ENCODE measurements at places on chromosomes 5 and 9.

GRCh38 chr5:126044111-126044668 is 379.0 kb upstream of the GRAMD2B start:
- no peak for DNase-seq

DNA sequence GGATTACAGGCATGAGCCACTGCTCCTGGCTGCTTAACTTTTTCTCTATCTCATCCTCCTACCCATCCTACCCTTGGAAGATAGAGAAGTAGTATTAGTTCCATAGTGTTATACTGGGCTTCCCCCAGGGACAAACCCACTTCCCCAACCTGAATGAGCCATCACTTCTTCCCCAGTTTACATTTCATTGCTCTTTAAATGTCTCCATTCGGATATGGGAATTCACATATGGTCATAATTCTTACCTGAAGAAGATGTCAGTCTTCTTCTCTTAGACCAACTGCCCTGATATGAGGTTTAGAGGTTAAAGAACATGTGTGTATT is 1.9 kb downstream of the CD274 start:
- DNase-seq = no peak

DNA sequence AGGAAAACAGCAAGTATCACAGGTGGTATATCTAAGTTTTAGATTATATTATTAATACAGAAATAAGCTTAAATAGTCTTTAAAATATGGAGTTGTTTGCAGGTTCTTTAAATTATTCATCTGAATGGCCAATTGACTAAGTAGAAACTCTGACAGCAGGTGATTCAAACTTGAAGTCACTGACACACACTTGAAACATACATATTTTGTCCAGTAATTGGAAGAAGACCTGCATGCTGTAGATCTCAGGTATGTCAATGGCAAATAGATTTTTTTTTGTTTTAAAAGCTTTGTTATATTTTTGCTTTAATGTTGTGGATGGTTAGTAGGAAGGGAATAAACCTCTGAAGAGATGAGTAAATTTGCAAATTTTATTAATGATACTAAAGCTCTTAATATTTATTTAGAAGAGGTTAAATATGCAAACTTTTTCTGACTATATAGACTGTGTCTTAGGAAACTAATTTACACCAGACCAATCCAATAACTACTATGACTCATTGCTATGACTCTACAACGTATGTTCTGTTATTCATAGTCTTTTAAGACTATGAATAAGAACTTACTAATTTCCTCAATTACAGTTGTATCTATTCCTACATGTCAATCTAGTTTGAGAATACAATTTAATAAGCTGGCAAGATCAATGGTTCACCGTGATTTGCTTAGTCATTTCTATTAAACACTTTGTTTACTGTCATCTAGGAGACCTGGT is 53.9 kb upstream of the RORB start:
- no peak for DNase-seq

- DNase-seq = no peak
These were observed 92.9 kb upstream of the IER5L start for GRCh38 chr9:129270903-129271431.

DNA sequence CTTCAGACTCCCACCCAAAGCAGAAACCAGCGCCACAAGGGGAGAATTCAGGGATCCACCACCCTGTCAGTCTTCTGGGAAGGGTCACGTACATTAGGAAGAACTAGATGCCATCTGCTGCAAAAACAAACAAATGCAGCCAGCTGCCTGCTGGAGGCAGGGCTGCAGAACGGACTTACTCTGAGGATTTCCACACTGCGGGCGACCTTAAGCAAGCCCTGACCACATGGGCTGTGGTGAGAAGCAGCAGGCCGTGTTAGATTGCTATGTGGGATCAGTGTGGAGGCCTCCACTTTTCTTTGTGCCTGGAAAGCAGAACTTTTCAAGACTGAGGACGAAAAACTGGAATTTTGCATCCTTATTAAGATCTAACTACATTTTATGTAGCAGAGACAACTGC is 13.4 kb upstream of the LTC4S start:
- no peak for DNase-seq

DNA sequence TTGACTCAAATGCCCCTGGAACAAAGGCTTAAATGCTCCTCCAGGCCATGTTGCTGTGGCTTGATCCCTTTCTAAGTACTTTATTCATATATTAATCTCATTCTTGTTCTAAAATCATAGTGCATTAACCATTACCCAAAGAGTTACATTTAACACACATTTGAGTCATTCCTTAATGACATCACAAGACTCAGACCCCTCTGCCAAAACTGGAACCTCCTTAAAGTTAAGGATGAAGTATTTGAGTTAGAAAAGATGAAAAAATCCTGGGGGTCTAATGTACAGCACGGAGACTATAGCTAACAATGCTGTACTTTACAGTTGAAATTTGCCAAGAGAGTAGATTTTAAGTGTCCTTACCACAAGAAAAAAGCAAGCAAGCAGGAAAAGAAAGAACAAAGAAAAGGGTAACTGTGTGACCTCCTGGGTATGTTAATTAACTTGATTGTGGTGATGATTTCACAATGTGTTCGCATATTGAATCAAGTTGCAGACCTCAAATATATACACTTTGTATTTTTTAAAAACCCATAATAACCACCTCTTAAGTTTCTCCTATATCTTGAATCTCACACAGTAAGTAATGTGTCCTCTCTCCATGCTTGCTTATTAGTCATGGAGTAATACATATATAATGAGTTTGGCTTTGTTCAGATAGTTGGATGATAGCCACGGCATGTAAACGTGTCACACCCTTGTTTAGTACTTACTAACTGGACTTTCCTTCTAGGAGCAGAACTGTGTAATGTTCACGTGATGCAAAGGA is 376.9 kb downstream of the SEMA5A start:
- no peak for DNase-seq

GRCh38 chr9:91053824-91054223 is 252.2 kb downstream of the SYK start:
- DNase-seq = no peak

GRCh38 chr9:77475641-77476473 is 172.3 kb downstream of the GNA14 start:
- peak; percentile 23 for DNase-seq

DNA sequence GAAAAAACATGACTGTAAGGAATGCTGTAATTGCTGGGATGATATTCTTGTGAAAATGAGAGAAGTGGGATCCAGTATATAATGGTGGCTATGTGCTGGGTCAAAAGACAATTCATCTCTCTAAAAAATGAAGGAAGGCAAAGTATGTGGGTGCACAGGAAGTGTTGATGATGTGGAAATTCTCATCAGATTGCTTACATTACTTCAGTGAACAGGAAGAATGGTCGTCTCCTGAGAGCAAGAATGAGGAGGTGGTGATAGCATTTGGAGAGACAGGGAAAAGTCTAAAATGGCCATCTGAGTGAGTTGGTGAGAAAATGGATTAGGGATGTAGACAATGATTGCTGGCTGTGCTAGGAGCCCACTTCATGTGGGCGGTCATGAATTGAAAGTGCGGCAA is 253.5 kb upstream of the NREP start:
- DNase-seq = no peak

GRCh38 chr5:152246401-152246800 is 158.7 kb downstream of the NMUR2 start:
- no peak for DNase-seq

GRCh38 chr5:126857472-126858410 is 80.8 kb downstream of the LMNB1 start:
- no peak for DNase-seq

DNA sequence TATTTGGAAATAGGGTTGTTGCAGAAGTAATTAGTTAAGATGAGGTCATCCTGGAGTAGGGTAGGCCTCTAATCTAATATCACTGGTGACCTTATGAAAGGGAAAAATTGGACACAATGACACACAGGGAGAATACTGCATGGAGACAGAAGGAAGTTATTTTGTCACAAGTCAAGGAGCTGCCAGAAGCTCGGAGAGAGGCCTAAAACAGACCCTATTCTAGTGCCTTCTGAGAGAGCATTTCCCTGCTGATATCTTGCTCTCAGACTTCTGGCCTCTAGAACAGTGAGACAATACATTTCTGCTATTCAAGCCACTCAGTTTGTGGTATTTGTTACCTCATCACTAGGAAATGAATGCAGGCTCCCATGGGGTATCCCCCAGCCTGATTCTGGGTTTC is 332.9 kb downstream of the CSNK1G3 start:
- DNase-seq = no peak

DNA sequence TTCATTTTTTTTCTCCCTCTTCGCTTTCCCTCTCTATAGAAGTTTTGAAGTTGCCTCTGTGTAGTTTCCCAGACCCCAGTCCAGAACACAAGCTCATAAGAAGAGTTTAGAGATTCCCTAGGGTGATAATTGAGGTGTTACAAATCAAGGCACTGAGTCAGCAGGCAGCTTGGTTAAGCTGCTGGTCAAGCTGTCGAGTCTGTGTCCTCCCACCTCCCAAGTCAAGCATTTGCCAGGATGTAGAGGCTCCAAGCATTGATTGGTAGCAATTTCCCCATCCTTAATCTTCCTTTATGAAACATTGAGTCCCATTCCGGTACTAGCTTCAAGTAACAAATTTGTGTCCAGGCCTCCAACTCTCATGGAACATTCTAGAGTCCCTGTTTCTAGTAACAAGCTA is 47.5 kb upstream of the SLC1A1 start:
- DNase-seq = no peak

DNA sequence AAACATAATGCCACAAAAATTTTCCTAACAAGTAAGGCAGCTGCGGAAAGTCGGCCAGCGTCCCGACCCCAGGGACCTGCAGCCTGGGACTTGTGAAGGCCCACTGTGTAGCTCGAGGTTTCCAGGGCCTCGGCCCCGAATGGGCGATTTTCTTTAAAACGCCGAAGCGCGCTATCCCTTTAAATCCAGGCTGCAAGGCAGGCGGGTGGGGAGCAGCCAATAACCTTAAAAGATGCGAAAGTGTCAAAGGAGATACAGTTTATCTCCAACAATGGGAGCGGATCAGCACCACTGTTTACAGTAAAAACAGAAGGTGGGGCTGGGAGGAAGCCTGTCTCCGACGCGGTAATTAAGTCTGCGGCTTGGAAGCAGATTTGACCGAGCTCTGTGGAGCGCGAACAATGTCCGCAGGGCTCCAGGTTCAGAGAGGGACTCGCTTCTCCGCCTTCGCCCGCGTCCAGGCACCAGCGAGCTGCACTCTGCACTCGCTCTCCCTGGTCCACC is 1.7 kb upstream of the ZSWIM6 start:
- DNase-seq = no peak

DNA sequence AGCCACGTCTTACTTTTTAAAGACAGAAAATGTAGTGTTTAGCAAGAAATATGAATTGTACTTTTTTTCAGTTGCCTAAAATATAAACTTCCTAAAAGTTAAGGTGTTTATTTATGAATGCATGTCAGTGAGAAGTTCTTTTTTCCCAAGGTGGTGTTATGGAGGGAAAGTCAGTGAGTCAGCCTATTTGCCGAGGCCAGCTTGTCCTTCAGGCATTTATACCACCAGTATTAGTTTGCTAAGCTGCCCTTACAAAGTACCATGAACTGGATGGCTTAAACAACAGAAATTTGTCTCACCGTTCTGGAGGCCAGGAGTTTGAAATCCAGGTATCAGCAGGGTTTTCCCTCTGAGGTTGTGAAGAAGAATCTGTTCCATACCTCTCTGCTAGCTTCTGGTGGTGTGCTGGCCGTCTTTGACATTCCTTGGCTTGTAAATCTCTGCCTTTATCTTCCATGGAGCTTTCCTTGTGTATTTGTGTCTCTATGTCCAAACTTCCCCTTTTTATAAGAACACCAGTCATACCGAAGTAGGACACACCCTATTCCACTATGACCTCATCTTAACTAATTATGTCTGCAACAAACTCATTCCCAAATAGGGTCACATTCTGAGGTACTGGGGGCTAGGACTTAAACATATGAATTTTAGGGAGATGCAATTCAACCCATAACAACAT is 38.4 kb downstream of the PRKACG start:
- no peak for DNase-seq

- DNase-seq = no peak
These were observed 14.4 kb upstream of the CEP78 start for GRCh38 chr9:78221425-78221824.

DNA sequence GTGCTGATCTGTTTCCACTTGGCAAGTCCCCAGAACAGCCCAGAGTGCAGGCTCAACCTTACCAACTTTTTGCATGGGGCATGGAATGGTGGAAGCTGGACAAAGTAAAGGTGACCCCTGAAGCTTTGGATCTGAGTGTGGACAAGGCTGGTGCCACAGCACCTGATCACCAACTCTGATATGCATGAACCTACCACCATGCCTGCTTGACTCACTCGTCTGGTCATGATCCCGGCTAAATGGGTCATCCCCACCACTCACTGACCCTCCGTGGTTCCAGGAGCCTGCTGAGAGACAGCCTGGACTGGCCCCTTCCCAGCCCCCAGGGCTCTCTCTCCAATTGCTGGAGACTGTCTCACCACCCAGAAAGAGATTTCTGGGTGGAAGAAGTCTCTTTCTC is 14.4 kb upstream of the SLC22A4 start:
- DNase-seq = no peak

GRCh38 chr9:134210908-134211810 is 46.8 kb upstream of the RNU6ATAC start:
- no peak for DNase-seq

GRCh38 chr5:107247427-107247826 is 423.3 kb downstream of the EFNA5 start:
- no peak for DNase-seq

DNA sequence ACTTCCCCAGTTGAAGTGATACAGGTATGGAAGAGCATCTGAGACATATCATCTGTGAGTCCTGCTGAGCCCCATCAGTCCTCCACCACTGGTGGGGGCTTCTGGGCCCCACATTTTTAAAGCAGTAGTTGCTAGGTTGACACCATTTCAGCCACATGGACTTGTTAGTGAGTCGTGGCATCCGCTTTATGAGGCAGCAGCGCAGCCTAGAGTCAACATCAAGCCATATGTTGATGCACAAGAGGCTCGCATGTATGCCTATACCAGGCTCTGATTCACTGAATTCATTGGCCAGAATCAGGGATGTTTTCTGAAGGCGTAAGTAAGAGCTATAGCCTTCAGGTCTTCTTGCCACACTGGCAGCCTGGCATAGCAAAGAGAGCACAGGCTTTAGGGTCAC is 26.8 kb downstream of the ZNF346 start:
- no peak for DNase-seq

- no peak for DNase-seq
These were observed 49.2 kb upstream of the PPP1R2B start for GRCh38 chr5:156800929-156801328.

DNA sequence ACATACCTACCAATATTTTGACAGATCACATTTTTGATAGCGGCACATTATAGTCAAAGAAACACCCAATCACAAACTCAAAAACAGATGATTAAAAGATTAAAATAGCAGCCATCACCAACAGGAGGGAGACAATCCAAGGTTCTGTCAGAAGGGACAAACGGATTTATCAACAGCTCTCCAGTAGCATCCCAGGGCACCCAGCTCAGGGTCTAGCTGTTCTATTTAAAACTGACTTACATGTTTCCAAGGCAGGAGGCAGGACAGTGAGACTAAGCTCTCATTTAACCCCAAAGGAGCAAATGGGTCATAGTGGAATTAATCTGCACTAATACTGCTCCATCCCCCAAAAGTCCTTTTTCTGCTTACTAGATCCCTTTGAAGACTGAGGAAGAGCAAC is 3.2 kb downstream of the AGTPBP1 start:
- DNase-seq = no peak
